DMS79 treated with DMSO at 0.1 percent for 48 hours (cell line): ENCODE measurements at places on chromosomes 16 and 17.

GRCh38 chr16:19808061-19808641 lies 76.5 kb downstream of the GPRC5B start:
- DNase-seq, result no peak

DNA sequence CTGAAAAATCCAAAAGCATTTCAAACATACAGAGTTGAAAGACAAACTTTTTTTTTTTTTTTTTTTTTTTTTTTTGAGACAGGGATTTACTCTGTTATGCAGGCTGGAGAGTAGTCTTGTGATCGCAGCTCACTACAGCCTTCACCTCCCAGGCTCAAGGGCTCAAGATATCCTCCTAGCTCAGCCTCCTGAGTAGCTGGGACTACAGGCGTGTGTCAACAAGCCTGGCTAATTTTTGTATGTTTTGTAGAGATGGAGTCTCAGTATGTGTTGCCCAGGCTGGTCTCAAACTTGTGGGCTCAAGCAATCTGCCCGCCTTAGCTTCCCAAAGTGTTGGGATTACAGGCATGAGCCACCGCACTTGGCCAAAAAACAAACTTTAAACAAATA lies 64.2 kb upstream of the KIFC3 start:
- peak; percentile 74 for DNase-seq

DNA sequence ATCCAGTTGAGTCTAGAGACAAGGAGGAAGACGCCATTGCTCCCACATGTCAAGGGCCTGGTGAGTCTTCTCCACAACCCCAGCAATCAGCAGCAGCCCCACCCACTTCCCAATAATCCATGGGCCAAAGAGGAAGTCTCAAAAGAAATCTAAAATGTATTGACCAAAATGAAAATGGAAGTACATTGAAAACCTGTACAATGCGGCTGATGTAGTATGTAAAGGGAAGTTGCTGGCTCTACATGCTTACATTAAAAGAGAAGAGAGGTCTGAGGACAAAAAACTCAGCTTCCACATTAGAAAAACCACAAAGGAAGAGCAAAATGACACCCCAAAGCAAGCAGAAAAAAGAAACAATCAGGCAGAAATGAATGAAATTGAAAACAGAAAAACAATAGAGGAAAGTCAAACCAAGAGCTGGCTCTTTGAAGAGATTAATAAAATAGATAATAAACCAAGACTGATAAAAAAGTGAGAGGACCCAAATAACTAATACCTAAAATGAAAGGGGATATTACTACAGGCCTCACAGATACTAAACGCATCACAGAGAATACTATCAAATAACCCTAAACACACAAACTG lies 100.6 kb upstream of the METRNL start:
- DNase-seq, result no peak

- DNase-seq, result no peak
These were observed 158.6 kb upstream of the ZNF267 start for GRCh38 chr16:31714903-31715504.

DNA sequence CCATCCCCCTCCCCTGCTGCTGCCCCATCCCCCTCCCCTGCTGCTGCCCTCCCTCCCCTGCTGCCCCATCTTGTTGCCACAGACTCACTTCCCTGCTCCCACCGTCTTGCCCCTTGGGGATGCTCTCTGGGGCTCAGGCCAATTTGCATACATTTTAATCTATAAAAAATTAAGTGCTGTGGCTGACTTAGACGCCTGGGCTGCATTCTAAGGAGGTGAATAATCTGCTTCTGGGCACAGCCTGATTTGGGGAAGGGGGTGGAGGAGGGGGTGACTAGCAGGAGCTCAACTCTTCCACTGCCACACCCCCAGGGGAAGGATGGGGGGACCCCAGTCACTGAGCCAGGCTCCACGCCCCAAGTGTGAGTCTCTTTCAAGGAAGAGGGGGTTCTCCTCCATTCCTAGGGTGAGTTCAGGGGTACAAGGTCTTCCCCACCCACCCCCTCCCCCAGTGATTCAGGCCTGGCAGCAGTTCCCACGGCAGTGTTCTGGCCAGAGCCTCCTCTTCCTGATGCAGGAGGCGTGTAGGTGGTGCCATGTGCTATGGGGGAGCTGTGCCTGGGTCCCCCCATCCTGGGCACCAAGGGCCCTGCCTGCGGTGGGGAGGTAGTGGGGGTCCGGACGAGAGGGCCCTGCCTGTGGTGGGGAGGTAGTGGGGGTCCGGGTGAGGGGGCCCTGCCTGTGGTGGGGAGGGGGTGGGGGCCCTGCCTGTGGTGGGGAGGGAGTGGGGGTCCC lies 5.0 kb downstream of the DPH1 start:
- no peak for DNase-seq

DNA sequence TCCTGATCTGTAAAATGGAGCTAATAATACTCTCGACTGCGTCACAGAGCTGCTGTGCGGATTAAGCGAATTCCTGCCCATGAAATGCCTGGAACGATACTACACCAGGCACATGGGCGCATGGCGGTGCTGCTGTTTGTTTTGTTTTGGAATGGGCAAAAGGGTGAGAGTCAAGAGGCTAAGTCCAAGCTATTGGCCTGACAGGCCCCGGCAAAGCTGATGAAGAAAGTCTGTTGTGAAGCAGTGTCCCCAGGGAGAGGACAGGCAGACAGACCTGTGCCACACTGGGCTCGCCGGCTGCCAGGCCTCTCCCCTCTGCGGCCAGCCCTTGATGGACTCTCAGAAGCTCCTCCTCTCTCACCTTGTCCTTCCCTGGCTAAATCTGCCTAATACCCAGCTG lies 31.3 kb upstream of the RASD1 start:
- DNase-seq, result no peak

GRCh38 chr17:68969101-68969500 lies 13.9 kb upstream of the ABCA8 start:
- DNase-seq, result no peak

- peak; percentile 43 for DNase-seq
These were observed 111.2 kb downstream of the ARHGAP44 start for GRCh38 chr17:12900474-12900873.

DNA sequence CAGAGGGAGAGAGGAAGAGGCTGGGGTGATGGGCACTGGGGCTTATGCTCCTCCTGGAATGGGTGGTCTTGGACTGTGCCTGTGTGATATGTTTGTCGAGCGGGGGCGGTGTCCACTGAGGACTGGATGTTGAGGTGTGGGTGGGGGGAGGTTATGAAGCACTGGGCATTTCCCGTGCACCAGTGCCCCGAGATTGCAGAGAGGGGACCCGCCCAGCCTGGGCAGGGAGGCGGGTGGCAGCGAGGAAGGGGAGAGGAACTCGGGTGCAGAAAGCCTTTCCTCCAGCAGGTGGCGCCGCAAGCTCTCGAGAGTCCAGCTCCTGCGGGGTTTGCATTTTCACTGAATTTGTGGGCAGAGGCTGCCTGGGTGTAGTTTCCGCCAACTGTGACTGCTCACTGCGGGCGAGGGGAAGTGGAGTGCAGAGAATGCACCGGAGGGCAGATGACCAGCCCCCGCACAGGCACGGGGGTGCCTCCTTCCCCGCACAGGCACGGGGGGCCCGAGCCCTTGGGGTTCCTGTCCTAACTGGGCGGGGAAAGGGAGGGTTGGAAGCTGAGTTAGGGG lies 190.6 kb downstream of the SEC14L1 start:
- peak; percentile 81 for DNase-seq

DNA sequence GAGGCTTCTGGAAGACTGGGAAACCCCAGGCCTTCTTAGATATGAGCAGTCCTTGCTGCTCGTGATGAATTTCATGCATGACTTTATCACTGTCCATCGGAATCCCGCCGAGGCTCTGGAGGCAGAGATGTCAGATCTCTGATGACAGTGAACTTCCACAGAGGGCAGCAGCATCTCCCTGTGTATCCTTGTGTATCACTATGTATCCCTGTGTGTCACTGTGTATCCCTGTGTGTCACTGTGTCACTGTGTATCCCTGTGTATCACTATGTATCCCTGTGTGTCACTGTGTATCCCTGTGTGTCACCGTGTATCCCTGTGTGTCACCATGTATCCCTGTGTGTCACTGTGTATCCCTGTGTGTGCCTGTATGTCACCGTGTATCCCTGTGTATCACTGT lies 160.2 kb upstream of the CHMP6 start:
- DNase-seq, result no peak

DNA sequence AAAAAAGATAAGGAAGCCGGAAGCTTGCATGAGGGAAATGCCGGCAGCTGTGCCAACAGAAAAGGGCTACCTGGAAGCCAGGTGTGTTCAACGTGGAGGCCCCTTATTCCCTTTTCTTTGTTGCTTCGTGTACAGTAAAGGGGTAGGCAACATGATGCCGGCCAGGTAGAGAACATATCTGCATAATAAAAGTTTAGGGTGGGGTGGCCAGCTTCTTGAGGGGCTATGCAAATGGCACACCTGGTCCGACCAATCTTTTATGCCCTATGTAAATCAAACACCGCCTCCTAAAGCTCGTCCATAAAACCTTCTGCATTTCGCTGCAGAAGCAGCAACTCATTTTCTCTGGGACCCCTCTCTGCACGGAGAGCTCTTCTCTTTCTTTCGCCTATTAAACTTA lies 911.6 kb downstream of the KCNJ2 start:
- DNase-seq, result no peak

DNA sequence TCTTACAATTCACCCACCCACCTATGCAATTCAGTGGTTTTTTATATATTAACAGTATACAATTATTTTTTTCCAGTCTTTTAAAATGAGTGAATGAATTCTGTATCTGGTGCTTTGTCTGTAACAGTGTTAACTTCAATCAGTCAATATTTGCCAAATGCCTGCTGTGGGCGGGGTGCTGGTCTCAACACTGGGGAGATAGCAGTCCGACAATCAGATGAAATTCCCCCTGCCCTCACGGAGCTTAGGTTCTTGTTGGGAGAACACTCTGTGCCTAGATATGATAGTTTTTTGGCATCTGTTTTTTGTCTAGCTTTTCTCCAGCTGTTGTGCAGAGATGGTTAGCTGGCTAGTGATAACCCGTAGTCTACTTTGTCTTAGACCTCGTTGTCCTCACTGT lies 201.1 kb downstream of the SNX29 start:
- no peak for DNase-seq

DNA sequence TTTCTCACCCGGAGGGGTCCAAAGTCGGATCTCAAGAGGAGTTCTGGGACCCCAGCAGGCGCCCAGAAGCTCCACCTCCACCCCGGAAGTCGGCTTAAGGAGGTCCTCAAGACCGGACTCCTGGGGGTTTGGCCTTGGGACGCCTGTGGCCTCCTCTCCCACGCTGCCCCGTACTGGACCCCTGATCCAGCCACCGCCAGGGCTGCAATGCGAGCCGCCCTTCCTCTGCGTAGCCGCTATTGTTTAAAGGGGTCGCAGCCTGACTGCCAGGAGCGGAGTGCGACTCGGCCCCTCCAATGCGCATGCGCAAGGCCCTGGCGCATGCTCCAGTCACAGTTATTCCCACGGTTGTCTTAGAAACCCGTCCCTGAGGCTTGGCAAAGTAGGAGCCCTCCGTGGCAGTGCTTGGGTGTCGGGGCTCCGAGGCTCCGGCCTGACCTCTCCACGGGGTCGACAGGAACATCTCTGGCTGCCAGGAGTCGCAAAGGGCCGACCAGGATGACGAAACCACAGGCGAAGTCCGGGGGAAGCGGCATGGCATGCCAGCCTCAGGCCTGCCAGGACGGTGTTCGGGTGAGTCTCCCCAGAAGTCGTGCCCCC lies 719.0 kb downstream of the KCNJ18 start:
- no peak for DNase-seq

- DNase-seq, result no peak
These were observed 54.2 kb downstream of the PLD6 start for GRCh38 chr17:17151962-17152361.

DNA sequence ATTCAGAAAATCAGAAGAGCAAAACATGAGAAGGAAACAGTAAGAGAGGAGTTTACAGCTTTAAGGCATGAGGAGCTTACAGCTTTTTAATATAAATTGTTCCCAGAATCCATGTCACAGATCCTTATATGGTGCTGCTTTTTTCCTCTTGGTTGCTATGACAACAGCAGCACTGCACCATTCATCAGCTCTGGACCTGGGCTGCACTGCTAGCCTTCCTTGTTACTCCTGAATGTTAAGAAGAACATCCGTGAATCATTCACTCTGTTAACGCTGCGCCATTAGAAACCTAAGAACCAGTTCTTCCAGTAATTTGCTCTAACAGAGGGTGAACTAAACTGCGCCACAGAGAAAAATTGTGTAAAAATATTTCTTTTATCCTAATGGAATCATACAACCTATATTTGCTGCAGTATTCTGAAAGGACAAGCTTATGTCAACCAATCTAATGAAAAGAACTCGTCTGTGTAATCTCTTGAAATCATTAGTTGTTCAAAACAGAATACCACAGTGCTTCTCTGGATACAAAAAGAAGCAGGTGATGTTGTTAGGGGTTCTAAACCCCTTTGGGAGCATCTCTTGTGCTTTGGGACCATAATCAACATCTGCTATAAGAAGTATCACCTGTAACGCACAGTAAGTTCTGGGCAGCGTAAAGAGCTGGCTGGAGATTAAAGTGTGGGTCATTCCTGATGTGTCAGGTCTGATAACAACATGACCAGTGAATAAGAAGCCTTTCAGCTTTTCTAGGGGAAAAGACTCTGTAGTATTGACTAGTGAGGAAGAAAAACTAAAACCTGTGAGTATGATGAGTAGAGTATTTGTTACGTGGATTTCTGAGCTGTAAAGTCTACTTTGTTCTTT lies 151.2 kb downstream of the TANC2 start:
- DNase-seq, result no peak

DNA sequence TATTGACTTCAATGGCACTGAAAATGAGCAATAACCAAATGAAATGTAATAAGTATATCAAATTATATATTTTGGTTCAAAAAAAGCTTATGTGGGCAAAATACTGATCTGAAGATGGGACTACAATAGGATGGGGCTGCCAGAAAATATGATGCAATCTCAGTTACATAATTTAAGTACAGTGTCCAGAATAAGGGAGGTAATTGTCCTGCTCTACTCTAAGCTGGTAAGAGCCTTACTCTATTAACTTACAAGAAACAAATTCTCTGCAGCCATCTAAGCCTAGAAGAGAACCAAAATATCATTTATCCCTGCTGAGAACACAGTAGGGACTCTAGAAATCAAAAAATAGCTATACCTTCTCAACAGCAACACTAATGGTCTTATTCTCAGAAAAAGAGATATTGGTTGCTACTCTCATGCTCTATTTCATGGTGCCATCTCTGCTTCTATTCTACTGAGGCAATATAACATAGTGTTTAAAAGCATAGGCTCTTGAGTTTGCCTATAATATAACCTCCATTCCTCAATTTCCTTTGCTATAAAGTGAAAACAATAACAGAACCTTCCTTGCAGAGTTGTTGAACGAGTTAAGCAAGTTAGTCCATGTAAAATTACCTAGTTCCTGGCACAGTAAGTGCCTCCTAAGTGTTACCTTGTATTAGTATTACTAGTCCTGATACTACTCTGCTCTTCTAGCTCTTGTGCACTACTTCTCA lies 19.9 kb downstream of the NQO1 start:
- no peak for DNase-seq
